ENCODE measurements at places on chromosomes 1 and 21.
A peak's percentile ranks its signal among the peaks of the same experiment; 100 is the strongest.

DNA sequence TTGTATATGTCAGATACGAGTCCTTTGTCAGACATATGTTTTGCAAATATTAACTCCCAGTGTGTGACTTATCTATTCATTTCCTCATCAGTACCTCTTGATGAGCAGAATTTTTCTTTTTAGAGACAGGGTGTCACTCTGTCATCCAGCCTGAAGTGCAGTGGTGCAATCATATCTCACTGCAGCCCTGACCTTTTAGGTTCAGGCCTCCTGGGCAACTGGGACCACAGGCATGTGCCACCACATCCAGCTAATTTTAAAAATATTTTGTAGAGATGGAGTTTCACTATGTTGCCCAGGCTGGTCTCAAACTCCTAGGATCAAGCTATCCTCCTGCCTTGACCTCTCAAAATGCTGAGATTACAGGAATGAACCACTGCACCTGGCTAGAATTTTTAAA lies 93.0 kb downstream of the HLCS start:
- no peak for DNase-seq

GRCh38 chr1:111221276-111221632 lies 6.3 kb upstream of the CHI3L2 start:
- DNase-seq = no peak

DNA sequence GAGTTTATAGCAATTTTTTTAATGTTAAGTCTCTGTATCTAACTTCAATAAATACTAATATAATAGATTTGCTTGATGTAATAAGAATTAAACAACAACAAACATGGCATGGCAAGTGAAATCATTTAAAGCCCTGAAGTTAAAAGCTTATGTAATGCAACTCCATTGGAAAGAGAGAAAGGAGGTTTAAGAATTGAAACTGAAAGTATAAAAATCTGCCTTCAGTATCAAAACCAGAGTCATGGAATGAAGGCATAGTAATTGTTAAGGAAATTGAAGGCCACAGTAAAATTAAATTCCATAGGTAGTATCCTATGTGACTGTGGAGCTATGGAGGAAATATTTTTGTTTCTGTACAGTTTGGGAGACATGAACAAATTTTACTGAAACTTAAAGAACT lies 55.1 kb downstream of the PRDX6 start:
- peak; percentile 44 for DNase-seq

DNA sequence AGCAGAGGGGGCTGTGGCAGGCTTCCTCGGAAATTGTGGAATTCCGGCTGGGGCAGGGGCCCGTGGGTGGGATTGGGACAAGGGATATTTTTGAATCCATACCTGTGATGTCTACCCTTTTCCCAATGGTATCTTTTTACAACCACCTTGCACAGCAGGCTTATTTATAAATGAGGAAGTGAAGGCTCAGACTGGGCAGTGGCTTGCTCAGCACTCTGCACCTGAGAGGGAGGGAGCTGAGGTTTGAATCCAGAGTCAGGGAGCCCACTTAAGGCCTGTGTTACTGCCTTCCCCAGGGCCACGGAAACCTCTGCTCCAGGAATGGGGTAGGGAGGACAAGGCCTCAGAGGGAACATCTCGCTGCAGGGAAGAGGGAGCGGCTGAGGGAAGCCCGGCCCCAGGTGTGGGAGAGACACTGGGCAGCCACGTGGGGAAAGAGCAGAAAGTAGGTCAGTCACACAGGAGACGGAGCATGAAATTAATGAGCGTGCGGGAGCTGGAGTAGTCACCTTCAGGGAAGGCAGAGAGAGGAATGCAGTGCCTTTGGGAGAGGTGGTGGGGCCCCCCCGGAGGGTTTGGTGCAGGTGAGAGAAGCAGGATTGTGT lies 35.4 kb upstream of the SCMH1 start:
- DNase-seq = no peak

DNA sequence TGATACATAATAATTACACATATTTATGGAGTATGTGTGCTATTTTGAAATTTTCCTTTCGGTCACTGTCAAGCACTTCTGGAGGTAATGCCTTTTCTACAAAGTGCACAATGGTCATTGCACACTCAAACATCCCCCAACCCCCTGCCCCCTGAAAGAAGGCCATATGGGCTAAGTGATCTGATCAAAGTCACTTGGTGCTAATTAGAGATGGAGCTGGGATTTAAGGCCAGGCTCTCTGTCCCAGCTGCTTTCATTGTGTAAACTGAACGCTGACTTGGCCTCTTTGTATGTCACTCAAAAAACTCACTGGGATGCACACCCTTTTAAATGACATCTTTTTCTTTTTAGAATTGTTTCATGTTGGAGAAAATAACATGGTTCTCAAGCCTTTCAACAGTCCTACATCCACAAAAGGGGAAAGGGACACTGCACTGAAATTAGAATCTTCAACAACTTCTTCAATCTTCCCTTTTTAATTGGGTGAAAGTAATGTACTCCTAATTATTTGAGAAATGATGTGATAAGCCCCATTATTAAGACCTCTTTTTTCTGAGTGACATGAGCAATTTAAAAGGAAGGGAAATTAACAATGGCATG lies 149.2 kb downstream of the ST6GALNAC5 start:
- DNase-seq = no peak

DNA sequence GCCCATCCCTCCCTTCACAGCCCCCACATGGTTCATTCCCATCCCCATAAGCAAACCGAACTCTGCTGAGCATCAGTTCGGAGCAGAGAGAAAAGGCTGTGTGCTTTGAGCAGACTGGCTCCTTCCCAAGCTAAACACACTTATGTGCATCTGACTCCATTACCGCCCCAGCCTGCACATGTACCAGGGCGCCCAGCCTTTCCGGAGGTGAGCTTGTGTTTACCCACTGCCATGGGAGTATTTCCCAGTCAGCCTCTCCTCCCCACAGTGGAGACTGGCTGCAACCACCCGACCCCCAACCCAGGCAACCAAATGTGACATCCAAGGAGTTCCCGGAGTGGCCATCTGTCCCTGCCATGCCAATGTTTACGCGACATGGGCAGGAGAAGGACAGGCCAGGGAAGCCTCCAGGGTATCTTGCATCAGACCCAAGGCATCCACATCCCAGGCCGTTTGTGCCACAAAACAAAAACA lies 9.4 kb downstream of the TIAM1 start:
- DNase-seq = no peak

DNA sequence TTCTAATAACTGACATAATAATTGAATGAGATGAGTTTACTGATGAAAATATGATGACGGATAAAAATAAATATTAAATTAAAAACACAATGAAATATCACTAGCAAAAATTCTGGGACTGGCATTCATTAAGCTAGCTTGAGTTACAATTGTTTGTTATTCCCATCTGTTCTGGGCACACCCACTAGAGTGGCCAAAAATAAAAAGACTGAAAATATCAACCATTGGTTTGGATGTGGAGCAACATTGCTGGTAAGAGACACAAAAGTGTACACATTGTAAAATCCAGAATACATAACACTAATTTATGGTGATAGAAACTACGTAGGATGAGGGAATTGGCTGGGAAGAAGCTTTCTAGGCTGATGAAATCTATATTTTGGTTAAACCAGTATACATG lies 9.6 kb upstream of the NEK7 start:
- no peak for DNase-seq

DNA sequence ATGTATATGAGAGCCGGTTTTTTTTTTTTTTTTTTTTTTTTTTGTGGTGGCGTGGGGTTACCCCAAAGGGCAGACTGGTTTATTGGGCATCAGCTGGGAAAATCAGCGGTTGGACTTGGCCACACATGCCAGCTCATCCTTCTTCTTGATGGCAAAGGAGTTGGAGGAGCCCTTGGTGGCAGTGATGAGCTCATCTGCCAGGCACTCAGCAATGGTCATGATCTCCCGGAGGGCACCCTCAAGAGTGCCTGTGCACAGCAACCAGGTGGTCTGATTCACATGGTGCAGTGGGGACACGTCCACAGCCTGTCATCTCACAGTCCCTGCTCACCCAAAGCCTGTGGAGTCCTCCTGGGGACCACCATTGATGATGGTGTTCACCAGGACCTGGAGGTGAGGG lies 62.0 kb downstream of the MRPS6 start:
- DNase-seq = no peak

- no peak for DNase-seq
Observed at GRCh38 chr1:14987829-14988603, 165.5 kb upstream of the TMEM51 start.

DNA sequence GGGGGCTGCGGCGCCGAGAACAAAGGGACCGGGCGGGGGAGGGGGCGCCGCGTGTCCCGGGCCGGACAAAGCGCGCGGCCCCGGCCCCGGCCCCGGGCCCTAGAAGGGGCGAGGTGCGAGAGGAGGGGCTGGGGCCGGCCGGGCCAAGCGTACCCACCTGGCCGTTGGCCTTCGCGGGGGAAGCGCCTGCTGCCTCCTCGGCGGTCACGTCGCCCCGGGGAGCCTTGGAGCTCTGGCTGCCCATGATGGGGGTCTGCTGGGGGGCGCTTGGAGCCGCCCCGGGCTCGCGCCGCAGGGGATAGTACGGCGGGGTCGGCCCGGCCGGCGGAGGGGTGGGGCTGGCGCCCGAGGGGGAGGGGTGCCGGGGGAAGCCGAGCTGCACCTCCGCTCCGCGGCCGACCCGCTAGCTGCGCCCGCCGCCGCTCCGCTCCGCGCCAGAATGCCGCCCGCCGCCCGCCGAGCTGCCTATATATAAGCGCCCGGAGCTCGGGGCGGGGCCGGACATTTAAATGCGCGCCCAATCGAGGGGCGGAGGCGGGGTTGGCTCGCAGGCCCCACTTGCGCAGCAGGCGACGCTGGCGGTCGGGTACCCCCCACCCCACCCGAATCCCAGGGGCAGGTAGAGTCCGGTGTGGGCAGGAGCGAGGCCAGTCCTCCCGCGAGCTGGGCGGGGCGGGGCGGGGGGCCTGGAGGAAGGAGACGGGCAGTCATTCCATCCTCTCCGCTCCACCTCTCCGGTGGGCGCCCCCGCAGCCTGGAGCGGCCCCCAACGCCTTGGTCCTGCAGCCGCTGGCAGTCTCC lies at the start of gene MARCKSL1:
Gene MARCKSL1, minus strand, starts transcription at position 444 of the 801 bp plus-strand sequence. Its CDS starts 200 bp downstream, at position 244.
- peak; percentile 57 for DNase-seq

- peak; percentile 14 for DNase-seq
Observed at GRCh38 chr1:9721606-9722377, 70.3 kb downstream of the PIK3CD start.

GRCh38 chr1:245776139-245776538 lies 621.4 kb downstream of the KIF26B start:
- DNase-seq = no peak

GRCh38 chr1:56452027-56453011 lies 127.0 kb downstream of the PLPP3 start:
- no peak for DNase-seq

- no peak for DNase-seq
Observed at GRCh38 chr1:190429932-190430331, 47.7 kb downstream of the BRINP3 start.

- DNase-seq = peak; percentile 86
Observed at GRCh38 chr1:156126043-156126629, 11.6 kb downstream of the LMNA start.

- DNase-seq = no peak
Observed at GRCh38 chr1:170619241-170620028, 44.5 kb upstream of the PRRX1 start.

DNA sequence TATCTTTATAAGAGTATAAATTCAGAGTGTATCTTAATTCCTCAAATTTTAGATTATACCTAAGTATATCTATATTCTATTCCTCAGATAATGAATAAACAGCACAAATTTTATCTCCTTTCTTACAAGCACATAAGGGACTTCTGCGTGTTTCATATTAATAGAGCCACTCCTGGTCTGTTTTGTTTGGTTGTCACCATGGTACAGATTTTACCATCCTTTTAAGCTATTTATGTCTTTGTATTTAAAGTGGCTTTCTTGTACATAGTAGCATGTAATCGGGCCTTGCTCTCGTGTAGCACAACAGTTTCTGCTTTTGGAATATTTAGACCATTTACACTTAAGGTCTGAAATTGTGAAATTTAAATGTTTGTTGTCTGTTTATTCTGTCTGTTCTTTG lies 52.6 kb upstream of the SLC35A3 start:
- DNase-seq = no peak

DNA sequence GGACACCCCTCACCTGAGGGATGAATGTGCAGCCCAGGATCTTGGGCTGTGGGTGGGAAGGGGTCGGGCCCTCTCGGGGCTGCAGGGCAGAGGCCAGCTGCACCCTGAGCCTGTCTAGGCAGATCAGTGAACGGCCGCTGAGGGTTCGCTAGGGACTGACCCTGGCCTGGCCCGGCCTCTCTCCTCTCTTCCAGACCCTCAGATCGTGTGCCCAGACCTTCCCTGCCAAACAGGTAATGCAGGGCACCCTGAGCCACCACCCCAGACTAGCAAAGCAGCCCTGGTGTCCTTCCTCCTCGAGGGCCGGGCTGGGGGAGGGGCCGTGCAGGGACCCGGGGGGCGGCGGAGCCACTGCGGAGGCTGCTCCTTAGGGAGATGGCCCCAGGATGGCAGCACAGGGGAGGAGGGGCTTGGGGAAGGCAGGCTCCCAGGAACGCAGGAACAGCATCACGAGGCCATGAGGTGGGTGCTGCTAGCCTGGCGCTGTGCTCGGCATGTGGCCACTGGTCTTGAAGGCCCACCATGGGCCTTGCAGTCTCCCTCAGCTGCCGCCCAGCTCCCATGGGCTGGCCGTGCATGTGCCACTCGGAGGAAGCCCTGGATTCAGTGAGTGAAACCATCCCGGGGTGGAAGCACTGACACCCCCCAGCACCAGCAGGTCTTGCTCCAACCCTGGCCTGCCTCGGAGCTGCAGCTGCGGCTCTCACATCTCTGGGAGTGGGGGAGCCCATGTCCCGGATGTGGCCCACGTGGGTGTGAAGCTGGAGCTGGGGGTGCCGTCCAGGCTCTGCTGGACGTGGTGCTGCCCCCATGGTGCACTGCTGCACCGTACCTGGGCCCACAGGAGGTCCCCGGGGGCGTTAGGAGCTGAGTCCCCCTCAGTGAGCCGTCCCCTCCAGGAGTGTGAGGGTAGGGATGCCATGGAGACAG lies 28.7 kb downstream of the COL6A2 start:
- DNase-seq = no peak

DNA sequence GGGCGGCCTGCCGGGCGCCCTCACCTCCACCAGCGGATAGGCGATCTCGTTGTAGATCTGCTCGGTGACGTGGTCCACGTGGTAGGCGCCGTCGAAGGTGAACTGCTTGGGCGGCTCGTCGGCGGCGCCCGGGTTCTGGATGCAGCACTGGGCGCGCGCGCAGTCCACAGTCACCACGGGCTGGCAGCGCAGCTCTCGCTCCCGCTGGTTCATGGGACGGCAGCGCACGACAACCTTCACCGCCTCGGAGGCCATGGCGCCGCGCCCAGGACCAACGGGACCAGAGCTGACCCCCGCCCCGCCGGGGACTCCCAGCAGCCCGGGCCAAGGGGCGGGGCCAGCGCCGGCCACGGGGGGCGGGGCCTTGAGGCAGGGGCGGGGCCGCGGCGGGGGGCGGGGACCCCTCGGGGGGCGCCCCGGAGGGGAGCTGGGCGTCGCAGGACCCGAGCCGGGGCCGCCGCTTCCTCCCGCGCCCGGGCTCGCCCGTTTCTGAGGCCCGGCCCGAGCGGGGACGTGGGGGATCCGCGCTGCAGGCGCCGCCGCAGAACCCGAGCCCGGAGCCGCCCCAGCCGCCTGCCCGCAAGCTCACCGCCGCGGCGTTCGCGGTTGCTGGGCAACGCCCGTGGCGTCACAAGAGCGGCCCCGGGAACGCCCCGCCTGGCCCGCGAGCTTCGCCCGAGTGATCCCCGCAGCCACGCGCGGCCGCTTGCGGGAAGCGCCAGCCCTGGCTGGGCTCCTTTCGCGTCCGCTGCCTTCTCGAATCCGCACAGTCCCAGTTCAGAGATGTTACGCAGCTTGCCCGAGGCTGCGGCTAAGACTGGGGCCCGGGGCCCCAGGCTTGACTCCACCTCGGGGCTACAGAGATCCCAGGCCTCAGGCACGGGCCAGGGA lies at the start of gene KIF17:
Gene KIF17, minus strand, starts transcription at position 556 of the 891 bp plus-strand sequence. Its CDS starts 301 bp downstream, at position 255.
- peak; percentile 79 for DNase-seq

Measured in inflammatory macrophage treated with lipopolysaccharide for 4 hours (primary cell).